ENCODE measurements at places on chromosomes 1 and 21.

GRCh38 chr21:46357684-46358425, 33.9 kb downstream of the PCNT start:
- DNase-seq: no peak

DNA sequence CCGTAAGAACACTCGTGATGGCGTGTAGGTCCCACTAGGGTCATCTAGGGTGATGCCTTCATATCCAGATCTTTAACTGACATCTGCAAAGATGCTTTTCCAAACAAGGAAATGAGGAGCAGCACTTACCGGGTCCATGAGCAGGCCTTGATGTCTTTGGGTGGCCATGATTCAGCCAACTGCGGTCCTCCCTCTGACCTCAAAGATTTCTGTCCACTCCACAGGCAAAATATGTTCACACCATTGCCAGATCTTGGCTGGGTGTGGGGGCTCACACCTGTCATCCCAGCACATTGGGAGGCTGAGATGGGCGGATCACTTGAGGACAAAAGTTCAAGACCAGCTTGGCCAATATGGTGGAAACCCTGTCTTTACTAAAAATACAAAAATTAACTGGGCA, 18.2 kb downstream of the TRPM2 start:
- no peak for DNase-seq

GRCh38 chr1:234244482-234244881, 128.8 kb upstream of the COA6 start:
- DNase-seq: no peak

DNA sequence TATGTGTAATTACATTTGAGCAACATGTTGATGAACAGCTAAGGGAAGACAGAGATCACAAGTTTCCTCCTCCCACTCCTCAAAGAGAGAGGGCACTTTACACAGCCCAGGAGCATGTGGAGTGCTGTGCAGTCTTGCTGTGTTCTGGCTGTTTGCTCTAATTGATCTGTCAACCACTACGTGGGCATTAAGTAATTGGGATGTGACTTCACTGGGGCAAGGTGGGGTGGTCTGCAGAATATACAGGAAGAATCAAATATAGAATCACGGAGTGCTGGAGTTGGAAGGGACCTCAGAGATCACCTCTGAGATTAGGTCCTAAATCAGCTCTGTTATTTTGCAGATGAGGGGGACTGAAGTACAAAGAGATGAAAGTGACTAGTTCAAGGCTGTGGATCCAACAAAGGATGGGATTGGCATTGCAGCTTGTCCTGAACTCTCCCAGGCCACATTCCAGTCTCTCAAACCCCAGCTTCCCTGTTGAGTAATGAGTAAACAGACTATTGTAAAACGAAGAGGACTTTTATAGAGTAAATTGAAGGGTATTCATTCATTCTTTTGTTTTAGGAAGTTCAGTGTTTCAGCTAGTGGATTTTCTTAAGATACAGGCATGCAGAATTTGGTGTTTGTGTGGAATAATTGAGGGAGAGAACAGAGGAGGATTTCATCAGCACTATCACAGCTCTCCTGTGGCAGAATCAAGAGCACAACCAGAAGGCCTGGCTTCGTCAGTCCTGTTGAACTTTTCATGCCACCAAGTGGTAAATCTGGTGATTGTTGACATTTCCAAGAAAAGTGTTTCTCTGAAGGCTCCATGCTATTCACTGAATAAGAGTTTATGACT, 22.4 kb downstream of the NOS1AP start:
- DNase-seq: no peak

DNA sequence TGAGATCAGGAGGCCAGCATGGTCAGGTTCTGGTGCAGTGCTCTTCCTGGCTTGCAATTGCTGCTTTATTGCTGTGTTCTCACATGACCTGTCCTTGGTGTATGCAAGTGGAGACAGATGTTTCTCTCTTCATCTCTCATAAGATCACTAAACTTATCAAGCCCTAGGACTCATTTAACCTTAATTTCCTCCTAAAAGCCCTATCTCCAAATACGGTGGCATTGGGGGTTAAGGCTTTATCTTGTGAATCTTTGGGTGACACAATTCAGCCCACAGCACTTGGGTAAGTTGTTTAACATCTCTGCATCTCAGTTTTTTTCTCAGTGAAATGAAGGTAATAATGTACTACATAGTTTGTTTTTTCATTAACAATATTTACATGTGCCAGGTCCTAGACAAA, 152.4 kb downstream of the RWDD3 start:
- DNase-seq: no peak

- no peak for DNase-seq
Observed at GRCh38 chr1:6819246-6820040, 34.2 kb downstream of the CAMTA1 start.

DNA sequence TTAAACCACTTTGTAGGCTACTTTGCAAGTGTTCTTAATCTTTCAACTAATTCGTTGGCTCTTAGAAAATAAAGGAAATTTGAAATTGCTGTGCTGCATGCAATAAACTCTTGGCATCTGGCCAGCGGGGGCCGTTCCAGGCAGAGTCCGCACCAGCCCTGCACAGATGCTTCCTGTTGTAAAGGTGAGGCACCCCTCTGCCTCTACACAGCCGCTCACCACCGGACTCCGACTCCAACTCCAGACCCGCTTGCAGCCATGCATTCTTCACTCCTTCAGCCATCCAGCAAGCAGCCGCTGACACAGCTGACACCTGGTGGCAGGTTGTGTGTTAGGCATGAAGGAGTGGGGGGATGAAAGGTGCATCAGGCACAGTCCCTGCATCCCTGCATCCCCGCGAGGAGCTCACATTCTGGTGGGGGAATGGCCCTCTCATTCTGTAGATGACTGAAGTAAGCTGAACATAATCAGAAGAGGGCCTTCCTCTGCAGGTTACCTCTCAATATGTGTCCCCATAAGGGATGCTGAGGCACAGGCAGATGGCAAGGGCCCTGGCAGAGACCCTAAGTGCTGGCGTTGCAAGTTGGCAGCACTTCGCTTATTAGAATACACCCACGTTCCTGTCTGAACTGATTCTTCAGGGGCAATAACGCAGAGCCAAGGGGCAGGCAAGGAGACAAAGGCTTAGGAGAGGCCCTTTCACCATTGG, 56.8 kb downstream of the GLIS1 start:
- no peak for DNase-seq

GRCh38 chr1:70142075-70142474, 63.3 kb downstream of the LRRC40 start:
- no peak for DNase-seq

Measured in NCI-H1048 (cell line).